AG08395 (cell line): ENCODE measurements at places on chromosomes 16 and 17.
A peak's percentile ranks its signal among the peaks of the same experiment; 100 is the strongest.

DNA sequence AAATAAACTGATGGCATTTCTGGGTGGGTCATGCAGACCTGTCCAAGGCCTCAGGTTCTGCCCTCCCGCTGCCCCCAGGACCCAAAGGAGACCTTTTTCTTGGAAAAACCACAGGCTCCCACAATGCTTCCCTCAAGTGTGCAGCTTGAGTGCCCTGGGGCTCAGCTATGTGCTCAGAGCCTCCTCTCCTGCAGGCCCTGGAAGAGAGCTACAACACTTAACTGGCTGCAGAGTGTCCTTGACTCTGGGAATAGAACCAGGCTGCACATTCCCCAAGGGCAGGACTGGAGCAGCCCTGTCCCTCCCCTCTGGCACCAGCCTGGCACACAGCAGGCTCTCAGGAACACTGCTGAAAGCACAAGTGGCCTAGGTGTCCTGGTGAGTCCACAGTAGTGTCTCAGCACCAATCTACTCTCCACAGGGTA is 4.8 kb upstream of the SREBF1 start:
- no peak for DNase-seq

GRCh38 chr17:16269658-16270057 is 52.6 kb downstream of the PIGL start:
- DNase-seq = peak; percentile 78

DNA sequence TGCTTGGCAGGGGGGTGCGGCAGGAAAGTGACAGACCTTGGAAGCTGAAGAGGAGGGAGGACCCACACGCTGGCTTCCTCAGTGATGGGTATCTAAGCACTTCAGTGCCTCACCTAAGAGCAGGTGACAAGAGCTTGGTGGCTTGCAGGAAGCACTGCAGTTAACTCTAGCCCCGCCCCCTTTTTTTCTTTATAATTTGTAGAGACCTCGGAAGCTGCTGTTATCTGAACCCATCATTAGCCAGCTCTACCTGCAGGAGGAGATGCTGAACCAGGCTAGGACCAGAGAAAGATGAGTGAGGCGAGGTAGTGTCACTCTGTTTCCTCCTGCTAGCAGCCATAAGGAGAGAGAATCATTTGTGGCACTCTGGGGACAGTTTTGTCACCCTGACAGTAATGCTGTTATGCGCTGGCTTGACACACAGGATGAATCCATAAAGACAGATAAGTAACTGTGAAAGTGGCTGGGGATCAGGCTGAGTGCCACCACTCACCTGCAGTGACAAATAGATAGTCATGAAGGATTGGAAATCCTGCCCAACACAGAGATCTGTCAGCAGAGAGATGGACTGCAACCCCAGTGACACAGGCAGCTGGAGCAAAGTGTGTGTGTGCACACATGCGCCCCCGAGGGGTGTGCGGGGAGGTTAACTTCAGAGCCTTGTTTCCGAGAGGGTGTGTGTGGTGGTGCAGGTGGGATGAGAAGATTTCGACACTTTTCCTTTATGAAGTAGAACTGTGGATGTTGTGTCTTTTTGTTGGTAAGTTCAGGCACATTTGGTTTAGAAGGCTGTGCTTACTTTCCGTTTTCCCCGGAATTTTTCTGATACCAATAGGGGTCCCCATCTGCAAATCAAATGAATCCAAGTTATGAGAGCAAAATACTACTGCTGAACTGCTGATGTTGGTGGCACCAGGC is 224.0 kb downstream of the IRX3 start:
- no peak for DNase-seq

DNA sequence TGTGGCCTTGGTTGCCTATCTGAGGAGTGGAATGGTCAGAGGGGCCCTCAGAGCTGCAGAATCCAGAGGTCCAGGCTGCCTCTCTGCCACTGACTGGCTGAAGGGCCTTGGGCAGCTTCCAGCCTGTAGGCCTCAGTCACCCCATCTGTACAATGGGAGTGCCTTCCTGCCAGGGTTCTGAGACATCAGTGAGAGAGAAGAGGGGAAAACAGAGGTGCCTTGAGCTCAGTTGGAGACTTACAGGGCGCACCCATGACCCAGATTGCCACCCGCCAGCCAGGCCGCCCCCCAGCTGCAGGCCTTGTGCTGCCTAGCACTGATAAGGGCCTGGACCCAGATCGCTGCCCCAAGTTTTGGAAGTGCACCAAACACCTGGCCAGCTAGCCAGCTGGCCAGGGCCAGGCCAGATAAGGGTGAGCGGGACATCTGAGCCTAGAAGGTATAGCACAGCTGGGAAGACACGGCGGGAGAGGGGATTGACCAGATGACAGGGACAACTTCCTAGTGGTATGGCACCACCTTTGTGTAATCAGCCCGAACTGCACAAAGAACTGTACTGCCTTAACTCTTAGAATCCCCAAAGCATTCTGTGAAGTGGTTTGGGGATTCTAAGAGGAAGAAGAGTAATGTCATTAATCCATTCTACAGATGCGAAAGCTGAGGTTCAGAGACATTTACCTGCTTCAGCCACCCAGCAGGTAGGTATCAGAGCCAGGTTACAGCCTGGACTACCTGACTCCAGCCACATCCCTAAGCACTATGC is 1.4 kb downstream of the SLC4A1 start:
- no peak for DNase-seq

DNA sequence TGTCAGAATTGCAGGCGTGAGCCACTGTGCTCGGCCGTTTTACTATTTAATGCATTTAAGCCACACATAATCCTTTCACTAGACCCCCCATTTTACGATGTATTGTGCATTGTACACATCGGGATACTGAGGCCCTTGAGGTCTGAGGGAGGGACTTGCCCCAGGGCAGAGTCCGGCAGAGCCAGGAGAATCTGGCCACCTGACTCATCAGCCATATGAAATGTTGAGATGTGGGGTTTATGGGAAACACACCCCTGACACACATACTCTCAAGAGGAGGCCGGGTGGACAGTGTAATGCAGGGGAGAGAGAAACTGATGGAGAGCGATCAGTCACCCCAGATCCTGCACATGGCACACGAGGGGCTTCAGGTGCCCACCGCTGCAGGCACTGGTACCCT is 196.6 kb downstream of the ZNF423 start:
- no peak for DNase-seq
